ENCODE measurements at places on chromosomes 3 and 15.

DNA sequence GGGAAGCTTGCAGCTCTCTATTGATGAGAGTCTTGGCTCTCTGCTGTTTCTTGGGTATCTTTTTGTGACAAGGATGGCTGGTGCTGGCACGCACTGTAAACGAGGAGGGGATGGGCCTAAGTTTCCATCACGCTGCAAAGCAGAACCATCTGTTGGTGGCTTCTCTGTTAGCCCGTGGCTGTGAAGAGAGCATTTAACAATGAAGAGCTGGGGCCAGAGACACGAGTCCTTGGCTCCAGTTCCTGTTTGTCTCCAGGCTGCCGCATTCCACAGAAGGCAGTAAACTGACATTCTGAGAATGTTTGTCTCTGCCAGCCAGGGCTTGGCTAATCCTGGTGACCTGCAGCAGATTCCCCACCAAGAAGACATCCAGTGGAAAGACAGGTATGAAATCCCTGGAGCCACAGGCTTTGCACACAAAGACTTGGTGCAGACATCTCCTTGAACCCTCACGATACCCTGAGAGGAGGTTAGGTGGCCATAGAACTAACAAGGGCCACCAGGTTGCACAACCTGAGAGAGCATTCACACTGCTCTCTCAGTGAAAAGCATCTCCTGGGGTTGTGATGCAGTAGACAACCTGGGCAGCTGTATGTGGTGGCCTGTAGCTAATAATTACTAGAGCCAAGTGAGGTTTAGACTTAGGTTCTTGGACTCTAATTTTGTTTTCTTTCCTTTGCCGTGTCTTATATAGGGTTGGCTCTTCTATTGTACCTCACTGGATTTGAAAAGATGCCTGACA, 130.9 kb downstream of the ASB7 start:
- no peak for DNase-seq

- DNase-seq: no peak
Observed at GRCh38 chr3:194512895-194513601, 26.2 kb upstream of the ATP13A3 start.

DNA sequence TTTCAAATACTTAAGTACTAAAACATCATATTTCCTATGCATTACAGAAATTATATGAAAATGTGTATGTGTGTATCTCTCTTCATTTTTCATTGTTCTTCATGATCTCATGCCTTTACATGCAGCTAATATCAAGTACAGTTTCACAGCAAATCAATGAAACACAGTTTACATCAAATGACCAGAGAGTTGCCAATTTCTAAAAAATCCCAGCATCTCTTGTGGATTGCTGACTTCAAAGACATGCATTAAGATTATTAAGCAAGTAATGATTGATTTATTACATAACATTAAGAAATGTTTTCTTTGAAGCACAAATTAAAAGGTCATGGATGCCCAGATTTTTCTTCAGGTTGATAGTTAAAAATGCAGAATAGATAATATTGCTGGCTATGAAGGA, 31.0 kb upstream of the TAFA4 start:
- no peak for DNase-seq

GRCh38 chr3:146625186-146625775, 20.1 kb upstream of the PLSCR5 start:
- no peak for DNase-seq

DNA sequence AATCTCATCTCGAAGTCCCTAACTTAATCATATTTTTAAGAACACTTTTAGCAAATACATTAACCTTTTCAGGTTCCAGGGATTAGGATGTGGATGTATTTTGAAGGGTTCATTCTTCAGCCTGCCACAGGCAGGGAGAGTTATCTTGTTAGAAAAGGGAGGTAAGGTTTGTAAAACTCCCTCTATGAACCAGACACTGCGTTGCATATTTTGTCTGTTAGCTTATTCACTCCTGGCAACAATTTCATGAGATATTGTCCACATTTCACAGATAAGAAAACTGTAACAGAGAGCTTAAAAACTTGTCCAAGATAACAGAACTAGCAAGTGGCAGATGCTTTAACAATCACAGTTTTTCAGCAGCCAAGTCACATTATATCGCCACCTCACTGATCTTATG, 155.4 kb downstream of the DIPK2A start:
- DNase-seq: no peak

GRCh38 chr15:93524432-93524831, 435.4 kb upstream of the RGMA start:
- no peak for DNase-seq

- DNase-seq: no peak
Observed at GRCh38 chr3:174439331-174440252, 419.5 kb upstream of the NAALADL2 start.

GRCh38 chr3:16425398-16426028, 88.0 kb downstream of the RFTN1 start:
- no peak for DNase-seq

DNA sequence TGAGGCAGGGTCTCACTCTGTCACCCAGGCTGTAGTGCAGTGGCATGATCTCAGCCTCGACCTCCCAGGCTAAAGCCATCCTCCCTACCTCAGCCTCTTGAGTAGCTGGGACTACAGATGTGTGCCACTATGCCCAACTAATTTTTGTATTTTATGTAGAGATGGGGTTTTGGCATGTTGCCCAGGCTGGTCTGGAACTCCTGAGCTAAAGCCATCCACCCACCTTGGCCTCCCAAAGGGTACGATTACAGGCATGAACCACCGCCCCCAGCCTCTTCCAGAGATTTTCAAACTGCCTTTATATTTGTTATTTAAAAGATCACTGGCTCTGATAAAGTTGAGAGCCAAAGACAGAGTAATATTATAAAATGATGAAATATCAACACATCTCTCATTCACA, 37.3 kb downstream of the BSN start:
- DNase-seq: peak; percentile 21

DNA sequence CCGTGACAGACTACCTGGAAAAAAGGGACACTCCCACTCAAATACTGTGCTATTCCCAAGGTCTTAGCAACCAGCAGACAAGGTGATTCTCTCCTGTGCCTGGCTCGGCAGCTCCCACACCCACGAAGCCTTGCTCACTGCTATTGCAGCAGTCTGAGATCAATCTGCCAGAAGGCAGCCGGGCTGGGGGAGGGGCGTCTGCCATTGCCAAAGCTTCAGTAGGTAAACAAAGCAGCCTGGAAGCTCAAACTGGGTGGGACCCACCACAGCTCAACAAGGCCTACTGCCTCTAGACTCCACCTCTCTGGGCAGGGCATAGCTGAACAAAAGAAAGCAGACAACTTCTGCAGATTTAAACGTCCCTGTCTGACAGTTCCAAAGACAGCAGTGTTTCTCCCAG, 128.4 kb upstream of the SETMAR start:
- DNase-seq: no peak

DNA sequence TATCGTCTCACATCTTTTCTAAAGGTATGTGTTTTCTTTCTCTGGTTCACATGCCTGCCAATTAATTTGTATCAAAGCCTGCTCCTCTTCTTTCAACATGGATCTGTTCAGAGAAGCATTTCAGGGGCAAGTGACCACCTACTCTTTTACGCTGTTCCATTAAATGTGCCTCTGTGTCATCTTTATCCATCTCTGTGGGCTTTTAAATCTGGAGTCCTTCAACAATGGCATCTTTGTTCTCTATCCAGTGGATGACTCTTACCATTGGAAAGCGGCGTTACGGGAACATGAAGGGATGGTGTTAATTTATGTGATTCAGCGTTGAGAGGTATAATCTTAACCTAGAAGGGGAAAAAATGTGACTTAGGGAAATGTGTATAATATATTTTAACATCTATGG, 92.7 kb upstream of the CFAP20DC start:
- no peak for DNase-seq

DNA sequence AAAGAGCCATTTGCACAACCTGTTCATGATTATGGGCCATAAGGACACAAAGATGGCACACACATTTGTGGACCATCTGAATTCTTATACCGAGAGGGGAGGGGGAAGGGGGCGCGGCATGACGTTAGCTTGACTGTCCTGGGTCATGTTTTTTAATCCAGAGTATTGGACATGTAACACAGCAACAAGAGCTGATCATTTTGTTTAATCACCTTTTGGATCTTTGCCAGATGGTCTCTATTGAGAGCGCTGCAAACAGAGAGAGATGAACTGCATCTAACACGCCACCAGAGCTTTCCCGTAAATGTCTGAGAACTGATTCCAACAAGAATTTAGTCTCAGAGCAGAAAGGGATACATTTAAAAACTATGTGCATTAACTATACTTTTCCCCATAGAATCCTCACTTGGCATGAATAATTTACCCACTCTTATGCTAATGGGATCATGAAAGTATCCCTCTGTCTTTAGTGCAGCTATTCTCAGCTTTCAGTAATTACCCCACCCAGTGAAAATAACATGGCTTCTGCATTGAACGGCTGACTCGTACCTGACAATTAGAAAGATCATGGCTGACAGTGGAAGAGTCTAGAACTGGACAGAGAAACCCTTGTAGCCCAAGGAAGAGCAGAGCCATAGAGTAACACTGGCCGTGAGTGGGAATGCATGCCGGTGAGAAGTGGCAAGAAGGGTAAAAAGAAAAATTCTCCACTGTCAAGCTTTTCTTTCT, 22.6 kb downstream of the MEIS2 start:
- no peak for DNase-seq

- no peak for DNase-seq
Observed at GRCh38 chr15:25392806-25393205, 46.0 kb downstream of the UBE3A start.

GRCh38 chr3:174002543-174002942, 605.0 kb downstream of the NLGN1 start:
- DNase-seq: no peak

GRCh38 chr3:66140743-66141372, 79.9 kb upstream of the SLC25A26 start:
- no peak for DNase-seq

DNA sequence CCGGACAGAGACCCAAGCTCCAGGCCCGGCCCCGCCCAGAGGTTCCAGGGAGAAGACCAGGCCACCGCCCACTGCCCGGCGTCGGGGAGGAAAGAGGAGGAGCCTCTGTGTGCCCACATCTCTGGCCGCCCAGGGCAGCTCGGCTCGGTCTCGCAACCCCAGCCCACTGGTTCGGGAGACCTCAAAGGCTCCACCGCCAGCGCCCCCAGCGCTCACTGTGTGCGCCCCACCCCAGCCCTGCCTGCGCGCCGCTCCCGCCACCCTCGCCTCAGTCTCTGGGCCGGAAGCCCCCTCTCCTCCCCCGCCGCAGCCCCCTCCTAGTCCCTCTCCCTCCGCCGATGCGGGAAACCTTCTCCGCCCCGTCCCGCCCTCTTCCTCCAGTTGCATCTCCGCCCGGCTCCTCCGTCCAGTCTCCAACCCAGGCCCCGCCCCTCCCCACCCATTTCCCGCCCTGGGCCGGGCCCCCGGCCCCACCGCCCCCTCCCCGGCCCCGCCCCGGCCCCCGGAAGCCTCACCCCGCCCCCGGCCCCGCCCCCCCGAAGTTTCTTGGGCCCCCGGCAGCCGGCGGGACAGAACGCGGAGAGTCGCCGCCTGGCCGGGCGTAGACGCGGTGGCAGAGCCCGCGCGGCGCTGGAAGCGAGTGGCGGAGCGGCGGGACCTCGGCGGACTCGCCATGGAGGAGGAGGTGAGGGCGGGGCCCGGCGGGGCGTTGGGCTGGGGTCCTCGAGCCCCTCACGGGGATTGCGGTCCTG, at the start of gene PLEKHO2:
Gene PLEKHO2, plus strand, starts transcription at position 572 of the 752 bp plus-strand sequence. Its CDS starts 102 bp downstream, at position 674.
- DNase-seq: peak; percentile 97

- DNase-seq: no peak
Observed at GRCh38 chr3:139101396-139101795, 56.7 kb upstream of the PRR23C start.

GRCh38 chr3:120741837-120742197, 499 bp downstream of the RABL3 start:
- DNase-seq: no peak

GRCh38 chr3:59654480-59655417, 604.9 kb upstream of the CFAP20DC start:
- no peak for DNase-seq

DNA sequence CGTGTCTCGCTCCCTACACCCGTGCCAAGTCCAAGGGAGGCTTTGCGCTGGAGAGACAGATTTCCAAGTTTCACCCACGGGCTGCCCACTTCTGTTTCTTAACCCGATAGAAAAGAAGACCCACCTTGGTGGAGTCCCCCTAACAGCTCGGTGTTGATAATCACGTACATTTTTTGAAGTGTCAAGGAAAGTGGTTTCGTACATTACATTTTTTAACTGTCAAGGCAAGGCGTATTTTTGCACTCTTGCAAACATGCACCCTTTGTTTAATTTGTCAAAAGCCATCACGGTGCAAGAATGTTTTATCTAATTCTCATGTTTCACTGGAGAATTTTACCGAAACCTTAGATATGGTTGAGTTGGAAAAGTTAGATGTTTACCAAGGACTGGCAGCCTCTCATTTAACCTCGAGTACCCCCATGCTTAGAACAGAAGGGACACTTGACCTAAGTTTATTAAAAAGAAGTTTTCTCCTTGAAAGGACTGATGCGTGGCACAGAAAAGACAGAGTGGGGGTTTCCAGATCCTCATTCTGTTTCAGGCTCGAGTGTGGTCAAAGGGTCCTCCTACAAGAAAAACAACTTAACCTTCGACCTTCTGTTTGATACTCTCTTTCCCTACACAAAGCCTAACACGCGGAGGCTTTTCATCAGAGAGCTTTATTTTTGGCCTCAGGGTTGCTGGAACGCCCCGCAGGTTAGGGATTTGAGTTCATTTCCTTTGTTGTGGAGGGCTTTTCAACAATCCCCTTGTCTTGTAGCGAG, 882 bp downstream of the GXYLT2 start:
- no peak for DNase-seq

- no peak for DNase-seq
Observed at GRCh38 chr3:38585791-38586420, 63.6 kb downstream of the SCN5A start.

- DNase-seq: no peak
Observed at GRCh38 chr3:64351713-64352638, 126.7 kb upstream of the PRICKLE2 start.

DNA sequence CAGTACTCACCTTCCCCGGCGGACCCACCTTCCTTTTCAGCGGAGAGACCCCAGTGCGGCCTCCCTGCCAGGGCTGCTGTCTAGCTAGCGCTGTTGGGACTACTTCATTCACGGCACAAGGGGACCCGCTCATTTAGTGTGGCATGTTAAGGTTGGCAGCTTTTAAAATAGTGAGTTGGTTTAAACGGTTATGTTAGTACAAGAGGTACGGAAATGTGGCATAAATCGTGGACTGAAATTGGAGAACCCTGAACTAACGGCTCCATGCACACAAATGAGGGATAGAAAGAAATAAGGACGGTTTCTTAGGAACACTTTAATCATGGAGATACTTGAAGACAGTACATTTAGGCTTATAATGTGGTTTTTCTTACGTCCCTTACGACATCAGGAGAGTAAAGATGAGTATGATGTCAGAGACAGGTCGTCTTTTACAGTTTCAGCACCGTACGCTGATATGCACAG, 752 bp downstream of the CEP63 start:
- DNase-seq: no peak

- no peak for DNase-seq
Observed at GRCh38 chr3:144034715-144035290, 63.2 kb downstream of the DIPK2A start.

DNA sequence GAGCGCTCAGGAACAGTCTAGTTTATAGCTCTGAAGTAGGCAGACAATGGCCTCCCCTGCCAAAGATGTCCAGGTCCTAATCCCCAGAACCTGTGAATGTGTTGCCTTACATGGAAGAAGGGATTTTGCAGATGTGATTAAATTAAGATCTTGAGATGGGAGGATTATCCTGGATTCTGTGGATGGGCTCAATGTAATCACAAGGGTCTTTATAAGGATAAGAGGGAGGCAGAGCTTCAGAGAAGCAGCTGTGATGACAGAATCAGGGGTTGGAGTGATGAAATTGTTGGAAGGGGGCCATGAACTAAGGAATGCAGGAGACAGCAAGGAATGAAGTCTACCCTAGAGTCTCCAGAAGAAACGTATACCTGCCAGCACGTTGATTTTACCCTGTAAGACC, 14.0 kb upstream of the GK5 start:
- no peak for DNase-seq

Data from BE2C (cell line).